ENCODE measurements at places on chromosomes 6 and 20.
A peak's percentile ranks its signal among the peaks of the same experiment; 100 is the strongest.

- DNase-seq: no peak
Measured at GRCh38 chr20:58558486-58559367, 43.5 kb upstream of the APCDD1L start.

GRCh38 chr20:53444401-53445149 lies 149.1 kb downstream of the ZNF217 start:
- no peak for DNase-seq

- no peak for DNase-seq
Measured at GRCh38 chr6:16067568-16067967, 61.3 kb upstream of the MYLIP start.

DNA sequence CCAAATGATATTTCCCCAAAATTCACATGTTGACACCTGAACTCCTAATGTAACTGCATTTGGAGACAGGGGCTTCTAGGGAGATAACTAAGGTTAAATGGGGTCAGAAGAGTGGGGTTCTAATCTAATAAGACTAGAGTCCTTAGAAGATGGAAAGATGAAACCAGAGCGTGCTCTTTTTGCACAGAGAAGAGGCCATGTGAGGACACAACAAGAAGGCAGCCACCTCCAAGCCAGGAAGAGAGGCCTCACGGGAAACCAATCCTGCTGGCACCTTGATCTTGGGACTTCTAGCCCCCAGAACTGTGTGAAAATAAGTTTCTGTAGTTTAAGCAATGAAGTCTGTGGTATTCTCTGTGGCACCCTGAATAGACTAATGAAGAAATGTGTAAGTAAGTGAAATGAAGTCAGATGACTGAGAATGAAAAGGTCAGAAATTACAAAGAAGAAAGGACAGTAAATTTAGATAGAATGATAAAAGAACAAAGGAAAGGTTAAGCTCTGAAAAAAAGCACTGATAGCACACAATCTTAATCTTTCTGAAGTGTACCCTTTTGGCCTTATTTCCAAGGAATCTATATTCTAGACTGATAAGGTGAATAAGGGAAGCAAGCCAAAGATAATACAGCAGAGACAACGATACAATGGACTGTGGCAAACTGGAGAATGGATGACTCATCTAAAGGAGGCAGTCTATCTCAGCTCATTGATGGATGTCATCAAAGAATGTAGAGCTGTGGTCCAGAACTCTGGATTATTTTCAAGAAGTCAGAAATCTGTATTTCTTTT lies 110.4 kb downstream of the MYB start:
- DNase-seq: no peak

DNA sequence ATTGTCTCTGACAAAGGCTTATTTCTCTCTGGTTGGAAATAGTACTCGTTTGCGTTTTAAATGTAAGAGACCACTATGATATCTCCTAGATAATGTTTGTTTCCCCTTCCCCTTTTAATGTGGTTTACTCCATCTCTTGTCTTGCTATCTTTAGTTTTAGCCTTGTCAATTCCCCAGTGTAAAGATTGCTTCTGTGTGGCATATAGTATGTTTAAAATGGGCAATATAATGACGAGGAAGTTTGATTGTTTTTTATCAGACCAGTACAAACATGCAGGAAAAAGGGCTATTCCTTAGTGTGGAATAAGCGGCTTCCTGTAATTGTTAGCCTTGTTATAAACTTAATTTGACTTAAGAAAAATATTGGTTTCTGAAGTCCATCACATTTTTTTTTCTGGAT lies 3.1 kb downstream of the QKI start:
- DNase-seq: no peak

DNA sequence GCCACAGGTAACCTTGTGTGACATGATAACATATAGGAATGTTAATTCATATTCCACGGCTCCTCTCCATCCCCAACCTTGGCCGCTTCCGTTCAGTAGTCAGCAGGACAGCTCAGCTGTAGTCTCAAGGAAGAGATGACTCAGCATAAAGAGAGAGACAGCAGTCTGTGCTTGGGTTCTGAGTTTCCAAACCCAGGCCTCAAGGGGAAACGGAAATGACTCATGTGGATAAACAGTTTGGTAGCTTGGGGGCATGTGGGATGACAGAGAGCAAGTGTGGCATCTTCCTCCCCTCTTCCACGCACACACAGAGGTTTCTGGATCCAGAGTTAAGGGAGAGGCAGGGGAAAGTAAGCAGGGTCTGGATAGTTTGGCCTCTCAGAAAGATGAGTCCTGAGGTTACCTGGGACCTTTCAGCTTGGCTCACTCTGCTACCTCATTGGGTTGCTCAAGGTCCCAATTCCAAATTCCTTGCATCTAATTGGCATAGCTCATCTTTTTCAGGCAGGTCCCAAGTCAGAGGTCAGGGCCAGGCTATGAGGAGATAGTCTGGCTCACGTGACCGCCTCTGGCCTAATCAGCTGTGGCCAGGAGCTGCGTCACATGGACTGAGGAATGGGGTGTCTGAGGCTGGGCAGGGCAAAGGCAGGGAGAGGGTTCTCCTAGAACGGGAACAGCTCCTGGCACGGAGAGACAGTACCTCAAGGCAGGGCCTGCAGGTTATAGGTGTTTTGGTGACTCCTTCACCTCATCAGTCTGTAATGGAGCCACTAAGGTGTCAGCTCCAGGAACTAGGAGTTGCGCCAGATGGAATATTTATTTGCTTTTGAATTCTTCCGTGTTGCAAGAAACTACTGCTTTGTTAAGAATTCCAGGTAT lies 36.5 kb upstream of the MLN start:
- peak; percentile 91 for DNase-seq

DNA sequence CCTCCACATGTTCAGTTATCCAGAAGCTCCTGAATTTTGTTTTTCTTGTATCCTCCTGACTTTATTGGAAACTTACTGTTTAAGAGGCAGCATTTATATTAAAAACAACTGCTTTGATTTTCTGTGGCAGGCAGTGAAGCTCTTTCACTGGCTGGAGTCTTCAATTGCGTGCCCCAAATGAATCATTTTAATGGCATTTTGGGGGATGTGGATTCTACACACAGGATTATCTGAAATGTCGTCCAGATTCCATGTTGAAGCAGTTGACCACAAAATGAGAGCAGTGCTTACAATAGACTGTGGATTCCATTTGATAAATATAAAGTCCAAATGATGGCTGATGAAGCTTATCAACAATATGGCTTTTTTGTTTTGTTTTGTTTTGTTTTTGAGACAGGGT lies 41.0 kb upstream of the HIVEP1 start:
- peak; percentile 86 for DNase-seq

GRCh38 chr6:142853244-142854180 lies 91.5 kb downstream of the HIVEP2 start:
- no peak for DNase-seq

- DNase-seq: no peak
Measured at GRCh38 chr6:157763129-157763903, 59.7 kb upstream of the SNX9 start.
